ENCODE measurements at places on chromosomes 7 and 10. TPM values are rescaled to one million over a fixed set of nuclear protein-coding genes. Genes with fewer than 3 reads are reported as not detected.

The CD36 gene
- 17.4 TPM for total RNA-seq

The FKBP6 gene
- total RNA-seq = not detected

The NEBL gene
- 13.9 TPM for total RNA-seq

The CFAP43 gene
- total RNA-seq = 2.3 TPM

The OAT gene
- total RNA-seq = 24.2 TPM

The MYL7 gene
- total RNA-seq = 0.94 TPM

The ACBD7 gene
- total RNA-seq = not detected

The MYL10 gene
- total RNA-seq = not detected

The UBTD1 gene
- total RNA-seq = 4.1 TPM

The MRLN gene
- not detected for total RNA-seq

DNA sequence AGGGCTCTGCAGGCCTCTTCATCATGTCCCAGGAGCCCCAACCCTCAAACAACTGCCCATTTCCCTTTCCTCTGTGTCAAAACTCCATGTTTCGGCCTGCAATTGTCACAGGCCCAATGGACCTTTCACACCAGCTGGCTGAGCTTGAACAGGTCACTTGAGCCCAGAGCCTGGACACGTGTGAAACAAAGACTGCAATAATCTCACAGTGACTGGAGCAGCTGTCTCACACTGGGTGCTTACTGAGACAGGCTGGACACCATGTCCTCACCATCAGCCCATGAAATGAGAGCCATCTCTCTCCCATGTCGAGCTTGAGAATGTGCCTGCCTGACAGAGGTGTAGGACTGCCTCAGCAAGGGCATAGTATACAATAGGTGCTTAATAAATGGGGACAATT is 19.5 kb upstream of the EIF5AL1 start:
- DNase-seq = no peak

GRCh38 chr10:34689053-34689452 is 126.0 kb downstream of the PARD3 start:
- DNase-seq = no peak

- no peak for DNase-seq
Measured at GRCh38 chr7:48101968-48102367, 12.9 kb downstream of the UPP1 start.

DNA sequence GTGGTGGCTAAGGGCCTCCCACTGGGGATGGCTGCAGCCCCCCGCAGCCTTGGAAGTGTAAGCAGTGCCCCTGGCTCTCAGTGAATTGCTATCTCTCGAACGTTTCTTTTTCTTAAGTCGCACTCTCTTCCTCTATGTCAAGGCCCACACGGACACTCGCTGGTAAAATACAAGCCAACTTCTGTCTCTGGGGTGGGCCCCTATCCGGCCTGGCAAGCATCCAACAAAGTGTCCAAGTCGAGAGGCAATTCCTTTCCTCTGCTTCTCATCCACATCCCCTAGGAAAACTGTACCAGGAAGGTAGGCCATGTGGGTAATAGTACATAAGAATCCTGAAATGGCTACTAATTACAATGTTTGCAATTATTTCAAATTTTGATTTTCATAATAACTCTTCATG is 194.9 kb upstream of the MGMT start:
- no peak for DNase-seq

DNA sequence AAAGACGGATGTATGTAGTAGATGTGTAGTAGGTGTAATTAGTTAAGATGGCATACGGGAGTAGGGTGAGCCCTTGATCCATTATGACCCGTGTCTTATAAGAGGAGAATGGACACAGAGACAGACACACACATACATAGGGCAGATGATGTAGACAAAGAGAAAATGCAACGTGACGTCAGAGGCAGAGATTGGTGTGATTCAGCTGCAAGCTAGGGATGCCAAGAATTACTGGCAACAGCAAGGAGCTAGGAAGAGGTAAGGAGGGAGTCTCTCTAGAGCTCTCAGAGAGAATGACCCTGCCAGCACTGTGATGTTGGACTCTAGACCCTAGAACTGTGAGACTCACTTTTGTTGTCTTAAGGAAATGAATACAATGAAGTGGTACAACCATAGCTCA is 247.0 kb upstream of the HABP2 start:
- DNase-seq = no peak

GRCh38 chr7:36692456-36692855 is 31.8 kb downstream of the AOAH start:
- DNase-seq = no peak

DNA sequence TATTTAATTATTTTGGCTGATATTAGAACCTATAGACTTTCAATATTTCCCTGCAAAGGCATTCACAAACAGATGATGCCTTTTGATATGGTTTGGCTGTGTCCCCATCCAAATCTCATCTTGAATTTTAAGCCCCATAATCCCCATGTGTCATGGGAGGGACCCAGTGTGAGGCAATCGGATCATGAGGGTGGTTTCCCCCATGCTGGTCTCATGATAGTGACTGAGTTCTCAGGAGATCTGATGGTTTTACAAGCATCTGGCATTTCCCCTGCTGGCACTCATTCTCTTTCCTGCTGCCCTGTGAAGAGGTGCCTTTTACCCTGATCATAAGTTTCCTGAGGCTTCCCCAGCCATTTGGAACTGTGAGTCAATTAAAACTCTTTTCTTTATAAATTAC is 9.3 kb upstream of the PNLIPRP3 start:
- DNase-seq = no peak

GRCh38 chr10:75532253-75532924 is 101.0 kb downstream of the LRMDA start:
- no peak for DNase-seq

DNA sequence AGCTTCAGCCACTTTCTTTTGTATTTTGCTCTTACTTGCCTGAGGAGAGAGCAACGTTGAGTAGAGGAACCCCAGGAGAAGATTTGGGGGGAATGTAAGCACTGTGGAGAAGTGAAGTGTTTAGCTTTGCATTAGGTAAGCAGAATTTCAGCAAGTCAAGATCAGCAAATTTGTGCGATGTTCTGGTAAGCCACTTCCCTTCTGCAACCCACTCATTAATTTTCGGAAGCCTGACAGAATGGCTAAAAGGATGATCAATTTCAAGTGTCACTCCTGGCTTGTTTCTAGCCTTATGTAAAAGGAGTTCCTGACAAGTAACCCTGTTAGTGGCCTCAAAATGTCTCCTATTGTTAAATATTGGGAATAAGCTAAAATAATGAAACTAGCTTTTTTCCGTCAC is 48.5 kb upstream of the NXPH1 start:
- no peak for DNase-seq

- DNase-seq = no peak
Measured at GRCh38 chr10:77687621-77688020, 50.0 kb upstream of the KCNMA1 start.

- DNase-seq = no peak
Measured at GRCh38 chr7:2163600-2164555, 68.9 kb downstream of the MAD1L1 start.

DNA sequence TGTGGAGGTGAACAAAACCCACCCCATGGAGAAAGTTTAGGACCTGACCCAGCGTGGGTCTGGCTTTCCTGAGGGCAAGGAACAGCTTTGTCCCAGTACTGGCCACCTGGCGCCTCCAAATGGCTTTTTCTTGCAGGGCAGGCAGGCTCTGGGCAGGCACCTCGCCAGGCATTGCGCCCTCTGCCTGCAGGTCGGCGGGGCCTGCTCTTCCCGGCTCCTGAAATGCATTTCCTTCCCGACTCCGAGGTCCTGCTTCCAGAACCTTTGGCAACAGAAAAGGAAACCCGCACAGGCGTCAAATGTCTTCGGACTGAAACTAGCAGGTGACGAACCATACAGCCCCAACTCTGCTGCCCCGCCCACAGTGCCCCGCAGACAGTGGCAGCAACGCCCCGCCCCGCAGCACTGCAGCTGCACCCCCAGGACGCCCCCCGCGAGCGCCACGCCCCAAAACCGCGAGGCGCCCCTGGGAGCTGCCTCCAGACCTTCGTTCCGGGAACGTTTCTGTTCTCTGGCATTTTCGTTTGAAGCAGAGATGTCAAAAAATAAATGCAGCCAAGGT is 65.5 kb downstream of the C10orf143 start:
- no peak for DNase-seq

All from pancreas (tissue), 10 donors.